Right atrium auricular region (tissue), 2 donors: ENCODE measurements at places on chromosomes 6 and 20. TPM values are rescaled to one million over a fixed set of nuclear protein-coding genes. Genes with fewer than 3 reads are reported as not detected.

The SIRPB1 gene
- total RNA-seq, result 3.7 TPM

The SMLR1 gene
- total RNA-seq, result not detected

DNA sequence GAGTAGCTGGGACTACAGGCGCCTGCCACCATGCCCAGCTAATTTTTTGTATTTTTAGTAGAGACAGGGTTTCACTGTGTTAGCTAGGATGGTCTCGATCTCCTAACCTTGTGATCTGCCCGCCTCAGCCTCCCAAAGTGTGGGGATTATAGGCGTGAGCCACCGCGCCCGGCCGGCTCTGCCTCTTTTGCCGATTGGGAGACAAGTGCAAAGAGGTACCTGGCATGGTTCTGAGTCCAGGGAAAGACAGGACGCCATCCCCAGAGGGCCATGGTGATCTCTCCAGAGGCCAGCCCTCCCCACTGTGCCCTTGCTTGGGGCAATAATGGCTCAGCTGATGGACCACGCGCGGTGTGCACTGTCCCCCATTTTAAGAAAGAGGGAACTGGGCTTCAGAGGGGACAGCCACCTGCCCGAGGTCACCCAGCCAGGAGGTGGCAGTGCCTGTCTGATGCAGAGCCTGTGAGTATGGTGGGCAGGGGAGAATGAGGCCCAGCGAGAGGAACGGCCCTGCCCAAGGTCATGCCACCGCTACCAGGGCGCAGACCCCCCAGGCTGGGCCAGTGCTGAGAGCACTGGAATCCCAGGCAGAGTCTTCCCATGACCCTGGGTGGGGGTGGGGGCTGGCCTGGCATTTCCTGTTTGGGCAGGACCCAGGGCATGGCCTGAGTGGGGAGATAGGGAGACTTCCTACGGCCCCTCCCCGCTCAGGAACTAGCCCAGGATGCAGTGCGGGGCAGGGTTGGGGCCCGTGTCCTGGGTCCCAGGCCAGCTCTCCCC lies 61.0 kb downstream of the SNAI1 start:
- no peak for DNase-seq

The FAM83B gene
- total RNA-seq, result 19.6 TPM

DNA sequence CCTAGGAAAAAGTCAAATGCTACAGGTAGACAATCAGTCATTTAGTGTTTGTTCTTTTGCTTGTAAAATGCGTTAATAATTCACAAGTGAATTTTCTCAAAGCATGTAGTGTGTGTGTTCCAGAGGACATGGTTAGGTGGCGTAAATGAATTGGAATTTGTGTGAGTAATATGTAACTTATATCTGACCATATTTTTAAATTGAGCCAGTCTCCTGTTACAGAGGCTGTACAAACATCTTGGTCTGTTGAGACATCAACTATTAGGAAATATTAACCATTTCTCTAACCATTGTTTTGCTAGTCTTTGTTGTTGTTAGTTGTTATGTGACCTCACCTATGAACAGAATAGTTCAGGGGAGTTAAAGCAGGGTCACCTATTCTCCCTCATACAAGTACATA lies 22.7 kb downstream of the MCM8 start:
- no peak for DNase-seq

The DEFB119 gene
- total RNA-seq, result not detected
